ENCODE measurements at places on chromosomes 5 and 9.

- DNase-seq = no peak
These were observed 199.7 kb downstream of the GLIS3 start for GRCh38 chr9:4099976-4100735.

- DNase-seq = no peak
These were observed 61.9 kb upstream of the IGFBPL1 start for GRCh38 chr9:38486056-38486615.

GRCh38 chr5:40227931-40228330 is 451.8 kb upstream of the PTGER4 start:
- DNase-seq = no peak

DNA sequence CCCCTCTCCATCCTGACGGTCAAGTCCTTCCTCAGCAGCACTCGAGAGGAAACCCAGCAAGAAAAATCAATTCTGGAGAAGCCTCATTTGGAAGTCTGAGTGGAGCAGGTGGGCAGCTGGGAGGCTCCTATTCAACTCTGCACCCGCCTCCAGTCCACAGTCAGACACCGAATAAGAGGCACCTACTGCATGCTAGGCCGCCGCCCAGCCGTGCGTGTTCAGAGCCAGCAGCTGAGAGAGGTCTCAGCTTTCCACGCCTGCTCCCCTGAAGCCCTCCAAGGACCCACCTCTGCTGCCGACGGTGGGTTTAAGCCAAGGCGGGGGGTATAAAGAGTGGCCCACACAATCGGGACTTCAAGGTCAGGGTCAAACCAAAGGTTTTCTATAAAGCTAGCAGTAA is 41.9 kb downstream of the VAV2 start:
- peak; percentile 88 for DNase-seq

DNA sequence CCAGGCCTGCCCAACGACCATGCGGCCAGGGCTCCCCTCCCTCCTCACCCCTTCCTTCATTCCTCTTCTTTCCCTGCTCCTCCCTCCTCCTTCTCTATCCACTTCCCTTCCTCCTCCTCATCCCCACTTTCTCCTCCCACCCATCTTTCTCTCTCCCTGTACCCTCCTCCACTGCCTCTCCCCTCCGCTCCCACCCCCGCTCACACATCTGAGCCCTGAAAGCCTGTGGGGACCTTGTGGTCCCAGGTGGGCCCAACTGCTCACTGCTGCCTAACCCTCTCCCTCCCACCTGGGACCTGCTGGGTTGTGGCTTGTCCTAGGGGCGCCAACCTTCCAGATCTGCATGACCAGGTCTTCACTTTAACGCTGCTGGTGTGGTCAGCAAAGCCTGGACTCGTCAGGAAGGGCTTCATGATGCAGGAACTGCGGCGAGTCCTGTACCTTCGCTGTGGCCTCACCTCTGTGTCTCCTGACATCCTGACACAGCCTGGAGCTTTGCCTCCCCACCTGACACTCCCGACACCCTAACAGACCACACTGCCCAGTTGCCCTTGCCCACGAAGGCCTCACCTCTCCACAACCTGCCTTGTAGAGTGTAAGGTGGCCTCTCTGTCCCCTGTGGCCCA is 34.6 kb downstream of the C5orf15 start:
- DNase-seq = no peak

GRCh38 chr9:123149067-123149466 is 115.6 kb downstream of the GPR21 start:
- DNase-seq = peak; percentile 10

- DNase-seq = peak; percentile 91
These were observed 38.3 kb downstream of the FAM78A start for GRCh38 chr9:131237931-131238401.
